ENCODE measurements at places on chromosomes 6 and 20.

DNA sequence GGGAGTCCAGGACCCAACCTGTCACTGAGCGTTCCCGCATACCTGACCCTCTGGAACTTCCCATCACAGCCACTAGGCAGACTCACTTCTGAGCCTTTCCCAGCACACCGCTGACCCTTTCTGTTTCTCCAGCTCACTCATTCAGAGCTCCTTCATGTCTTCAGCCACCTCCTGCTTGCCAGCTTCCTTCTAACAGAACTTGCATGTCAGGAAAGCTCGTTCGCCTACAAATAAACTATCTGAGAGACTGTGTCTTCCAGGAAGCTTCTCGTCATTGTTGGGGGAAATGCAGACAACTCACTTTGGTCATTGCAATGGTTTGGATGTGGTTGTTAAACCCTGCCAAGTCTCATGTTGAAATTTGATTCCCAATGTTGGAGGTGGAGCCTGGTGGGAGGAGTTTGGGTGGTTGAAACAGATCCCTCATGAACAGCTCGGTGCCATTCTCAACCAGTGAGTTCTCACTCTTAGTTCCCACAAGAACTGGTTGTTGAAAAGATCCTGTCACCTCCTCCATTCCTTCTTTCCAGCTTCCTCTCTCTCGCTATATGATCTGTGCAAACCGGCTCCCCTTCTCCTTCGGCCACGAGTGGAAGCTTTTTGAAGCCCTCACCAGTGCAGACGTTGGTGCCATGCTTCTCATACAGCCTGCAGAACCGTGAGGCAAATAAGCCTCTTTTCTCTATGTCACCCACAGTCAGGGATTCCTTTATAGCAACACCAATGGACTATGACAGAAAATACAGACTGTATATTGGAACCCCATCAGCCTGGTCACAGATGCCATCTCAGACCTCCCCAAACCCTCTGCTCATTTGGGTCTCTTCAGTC lies 1.4 kb upstream of the MUC21 start:
- no peak for DNase-seq

GRCh38 chr6:33923857-33924514 lies 120.2 kb upstream of the MLN start:
- DNase-seq, result no peak

GRCh38 chr20:50003253-50003656 lies 20.5 kb downstream of the SNAI1 start:
- DNase-seq, result no peak

DNA sequence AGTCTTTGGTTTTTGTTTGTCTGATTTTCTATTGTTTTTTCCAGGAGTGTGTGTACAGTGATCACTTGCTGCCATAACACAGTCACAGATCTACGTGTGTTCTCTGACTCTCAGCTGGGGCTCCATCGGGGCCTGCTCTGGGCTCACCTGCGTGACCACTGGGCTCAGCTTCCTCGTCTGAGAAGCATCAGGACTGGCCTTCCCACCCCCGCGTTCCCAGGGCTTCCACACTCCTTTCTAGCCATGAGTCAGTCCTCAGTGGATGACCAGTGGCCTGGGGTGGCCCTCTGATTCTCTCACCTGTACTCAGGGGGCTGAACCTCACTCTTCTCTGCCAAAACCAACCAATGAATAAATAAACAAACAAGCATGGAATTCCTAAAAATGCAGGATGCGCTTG lies 14.5 kb downstream of the THBS2 start:
- no peak for DNase-seq

DNA sequence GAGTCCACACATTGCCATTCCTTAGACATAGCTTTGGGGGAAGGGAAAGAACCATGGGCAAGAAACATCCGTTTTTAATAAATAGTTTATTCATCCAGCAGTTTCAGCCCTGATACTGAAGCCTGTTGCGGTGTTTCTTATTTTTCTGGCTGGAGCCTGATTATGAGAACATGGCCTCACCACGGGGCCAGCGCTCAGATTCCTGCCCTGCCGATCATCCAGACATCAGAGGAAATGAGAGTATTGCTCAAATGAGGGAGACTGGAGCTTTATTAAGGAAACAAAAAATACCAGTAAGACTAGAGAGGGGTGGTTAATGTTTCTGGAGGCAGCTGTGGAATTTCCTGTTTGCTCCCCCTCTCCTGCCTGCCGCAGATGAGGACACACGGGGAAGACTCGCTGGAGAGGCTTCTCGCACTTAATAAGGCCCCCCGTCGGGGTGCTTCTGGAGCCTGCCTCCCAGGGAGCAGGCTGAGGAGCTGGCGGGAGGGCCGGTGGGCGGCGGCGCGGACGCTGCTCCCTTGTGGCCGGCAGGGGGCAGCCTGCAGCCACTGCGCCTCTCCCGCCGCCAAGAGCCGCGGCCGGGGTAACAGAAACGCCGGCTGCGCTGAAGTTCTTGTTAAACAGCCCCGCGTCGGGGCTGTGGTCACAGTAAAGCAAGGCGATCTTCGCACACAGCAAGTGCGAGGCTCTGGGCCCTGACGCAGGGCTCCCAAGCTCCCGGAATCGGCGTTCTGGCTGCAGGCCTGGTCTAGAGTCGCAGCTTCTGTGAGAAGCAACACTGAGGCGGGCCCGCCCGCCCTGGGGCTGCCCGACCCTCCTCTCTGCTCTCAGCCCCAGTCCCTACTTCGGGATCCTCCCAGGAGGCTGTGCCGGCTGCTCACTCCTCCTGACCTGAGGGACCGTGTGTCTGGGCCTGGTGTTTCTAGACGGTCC lies 17.5 kb downstream of the LEMD2 start:
- peak; percentile 40 for DNase-seq

DNA sequence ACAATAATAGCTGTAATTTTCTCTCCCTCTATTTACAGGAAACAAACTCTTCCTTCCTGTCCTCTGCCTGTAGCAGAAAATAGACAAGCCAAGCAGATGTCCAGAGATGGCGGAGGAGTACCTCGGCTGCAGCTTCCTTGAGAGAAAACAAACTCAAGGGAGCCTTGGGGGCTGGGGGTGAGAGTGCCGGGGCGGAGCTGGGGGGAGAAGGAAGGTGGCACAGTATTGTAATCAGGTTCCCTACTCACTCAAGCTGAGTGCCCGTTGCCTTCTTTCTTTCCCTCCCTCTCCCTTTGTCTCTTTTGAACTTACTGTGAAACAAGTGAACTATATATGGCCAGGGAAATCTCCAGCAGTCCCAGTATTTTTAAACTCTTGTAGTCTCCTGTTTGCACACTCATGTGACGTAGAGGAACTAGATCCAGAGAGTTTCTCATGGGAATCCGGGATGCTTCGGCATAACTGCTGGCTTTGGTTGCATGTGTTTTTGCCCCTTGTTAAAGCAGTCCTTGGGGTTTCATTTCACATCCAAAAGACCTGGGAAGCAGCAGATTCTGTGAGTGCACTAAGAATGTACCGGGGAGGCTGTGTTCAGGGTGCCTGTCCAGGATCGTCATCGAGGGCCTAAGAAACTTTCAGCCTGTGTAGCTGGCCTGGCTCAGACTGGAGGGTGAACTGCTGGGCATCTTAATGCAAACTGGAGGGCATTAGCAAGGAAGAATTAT lies 44.6 kb upstream of the HDDC2 start:
- no peak for DNase-seq

DNA sequence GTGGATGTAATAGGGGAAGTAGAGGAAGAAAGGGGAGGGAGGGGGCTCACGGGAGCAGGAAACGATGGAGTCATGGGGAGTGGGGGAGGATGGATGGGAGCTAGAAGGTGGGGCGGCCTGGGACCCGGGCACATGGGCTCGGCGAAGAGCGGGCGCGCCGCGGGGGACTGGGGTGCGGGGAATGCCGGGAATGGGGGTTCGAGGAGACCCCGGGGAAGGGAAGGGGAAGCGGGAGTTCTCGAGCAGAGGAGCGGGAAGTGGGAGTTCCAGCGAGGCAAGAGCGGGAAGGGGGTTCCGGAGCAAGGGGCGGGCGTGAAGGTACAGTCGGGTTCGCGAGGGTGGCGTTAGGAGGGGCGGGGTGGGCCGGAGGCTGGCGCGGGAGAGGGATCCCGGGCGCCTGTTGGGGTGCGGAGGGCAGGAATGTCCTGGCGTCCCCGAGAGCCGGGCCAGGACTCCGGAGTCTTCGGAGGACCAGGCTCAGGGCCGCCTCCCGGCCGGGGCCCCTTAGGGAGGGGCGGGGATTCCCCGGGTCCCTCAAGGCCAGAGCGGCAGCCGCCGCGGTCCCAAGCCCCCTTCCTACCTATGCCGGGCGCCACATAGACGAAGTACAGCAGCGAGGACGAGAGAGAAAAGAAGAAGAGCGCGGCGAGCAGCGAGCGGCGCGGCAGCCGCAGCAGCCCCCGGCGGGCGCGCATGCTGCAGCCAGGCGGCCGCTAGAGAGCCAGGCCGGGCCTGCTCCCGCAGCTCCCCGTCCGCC lies 504 bp downstream of the B4GALT5 start:
- DNase-seq, result peak; percentile 2

DNA sequence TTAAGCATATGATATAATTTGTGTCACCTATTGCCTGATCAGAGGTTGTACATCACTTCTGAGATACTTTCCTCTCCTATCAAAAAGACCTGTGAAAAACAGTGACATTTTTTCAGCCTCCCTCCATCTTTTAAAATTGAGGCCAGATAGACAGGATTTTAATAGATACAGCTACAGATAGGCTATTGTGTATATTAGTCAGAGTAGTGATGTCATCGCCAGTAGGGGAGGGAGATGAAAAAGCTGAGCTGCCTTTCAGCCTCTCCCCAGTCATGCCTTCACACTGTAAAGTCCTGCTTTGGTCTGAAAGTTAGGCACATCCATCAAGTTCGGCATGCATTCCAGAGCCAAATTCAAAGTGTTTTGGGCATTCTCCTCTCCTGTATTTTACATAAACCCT lies 7.9 kb upstream of the PABPC1L start:
- DNase-seq, result no peak

DNA sequence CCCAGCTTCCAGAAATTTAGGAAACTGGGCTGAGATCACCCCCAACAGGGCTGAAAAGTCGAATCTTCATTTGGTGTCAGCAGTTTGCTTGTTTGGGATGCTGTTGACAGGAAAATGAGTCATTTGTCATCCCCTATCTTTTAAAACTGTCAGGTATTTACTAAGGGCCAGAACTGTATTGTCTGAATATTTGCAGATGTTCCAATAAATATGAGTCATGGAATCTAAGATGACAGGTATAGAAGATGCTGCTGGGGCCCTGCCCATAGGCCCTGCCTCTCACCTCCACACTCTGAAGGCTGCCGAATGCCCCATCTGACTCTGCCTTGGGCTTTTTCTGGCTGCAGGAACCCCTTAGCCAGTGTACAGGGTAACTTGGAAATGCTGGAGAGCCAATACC lies 3.9 kb downstream of the ETV7 start:
- no peak for DNase-seq

- DNase-seq, result no peak
Measured at GRCh38 chr6:106448000-106448426, 87.5 kb downstream of the CRYBG1 start.

DNA sequence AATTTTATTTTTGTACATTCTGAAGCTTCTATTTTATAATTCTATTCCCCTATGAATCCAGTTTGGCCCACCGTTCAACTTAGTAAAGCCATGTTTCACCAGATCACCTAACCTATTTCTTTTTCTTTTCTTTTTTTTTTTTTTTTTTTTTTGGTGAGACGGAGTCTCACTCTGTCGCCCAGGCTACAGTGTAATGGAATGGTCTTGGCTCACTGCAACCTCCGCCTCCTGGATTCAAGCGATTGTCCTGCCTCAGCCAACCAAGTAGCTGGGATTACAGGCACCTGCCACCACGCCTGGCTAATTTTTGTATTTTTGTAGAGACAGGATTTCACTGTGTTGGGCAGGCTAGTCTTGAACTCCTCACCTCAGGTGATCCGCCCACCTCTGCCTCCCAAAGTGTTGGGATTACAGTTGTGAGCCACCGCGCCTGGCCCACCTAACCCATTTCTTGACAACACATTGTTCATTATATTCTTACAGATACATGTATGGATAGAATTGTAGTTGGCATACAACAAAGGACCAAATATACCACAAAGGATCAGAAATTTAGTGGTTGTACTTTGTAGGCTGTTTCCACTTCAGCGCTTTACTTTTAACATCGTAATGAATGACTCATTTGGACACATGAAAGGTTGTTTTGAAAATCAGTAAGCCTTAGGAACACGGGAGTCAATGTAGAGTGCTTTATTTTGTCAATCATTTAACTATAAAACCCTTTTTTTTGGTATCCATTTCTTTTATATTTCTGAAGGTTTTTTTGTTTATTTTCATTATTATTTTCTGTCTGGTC lies 63.2 kb downstream of the GJA1 start:
- no peak for DNase-seq

Measured in stimulated activated CD8-positive, alpha-beta memory T cell treated with anti-CD3 and anti-CD28 coated beads, Interleukin-15, amount 100 ng/mL, for 24 hours (primary cell).